ENCODE measurements at places on chromosomes 5 and 9.

DNA sequence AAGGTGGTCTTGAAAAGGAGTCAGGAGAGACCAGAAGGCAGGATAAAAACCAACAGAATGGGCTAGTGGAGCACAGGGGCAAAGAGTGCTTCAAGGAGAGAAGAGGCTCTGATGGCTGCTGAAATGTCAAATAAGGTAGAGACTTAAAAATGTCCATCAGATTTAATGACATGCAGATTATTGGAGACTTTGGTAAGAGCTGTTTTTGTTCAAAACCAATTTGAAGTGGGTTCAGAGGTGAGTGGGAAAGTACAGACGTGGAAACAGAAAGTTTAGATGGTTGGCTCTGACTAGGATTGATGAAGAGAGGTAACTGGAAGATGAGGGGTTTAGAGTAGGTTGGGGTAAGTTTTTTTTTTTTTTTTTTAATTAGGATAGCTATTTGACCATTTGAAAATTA is 14.1 kb downstream of the SLC25A46 start:
- no peak for DNase-seq

- no peak for DNase-seq
Measured at GRCh38 chr5:54601411-54602230, 84.1 kb downstream of the SNX18 start.

DNA sequence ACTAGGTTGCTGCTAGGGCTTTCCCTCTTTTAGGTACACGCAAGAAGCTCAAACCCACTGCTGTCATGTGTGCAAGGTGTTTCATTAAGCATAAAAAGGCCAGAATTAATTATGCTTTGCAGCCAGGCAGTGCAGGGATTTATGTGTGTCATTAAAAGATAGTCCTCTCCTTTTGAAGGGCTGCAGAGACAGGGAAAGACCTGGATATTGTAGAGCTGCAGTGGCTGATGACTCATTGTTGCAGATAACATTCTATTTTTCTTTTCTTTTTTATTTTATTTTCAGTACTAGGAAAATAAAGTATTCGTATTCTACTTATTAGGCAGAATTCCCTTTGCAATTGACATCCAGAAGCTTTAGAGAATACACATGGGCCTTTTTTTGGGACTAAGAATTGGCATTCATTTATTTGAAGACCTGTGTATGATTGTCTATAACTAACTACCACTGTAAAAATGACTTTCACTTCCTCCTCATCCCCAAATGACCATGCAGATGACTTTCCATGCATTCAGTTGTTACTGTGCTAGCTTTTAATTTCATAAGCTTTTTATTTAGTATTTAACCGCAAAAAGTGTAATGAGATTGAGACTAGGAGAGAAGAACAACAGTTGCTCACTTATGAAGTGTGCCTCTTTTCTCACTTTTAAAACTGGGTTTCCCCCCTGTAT is 113.0 kb downstream of the PAM start:
- no peak for DNase-seq

GRCh38 chr9:121577166-121577565 is 74.3 kb upstream of the DAB2IP start:
- DNase-seq, result no peak

DNA sequence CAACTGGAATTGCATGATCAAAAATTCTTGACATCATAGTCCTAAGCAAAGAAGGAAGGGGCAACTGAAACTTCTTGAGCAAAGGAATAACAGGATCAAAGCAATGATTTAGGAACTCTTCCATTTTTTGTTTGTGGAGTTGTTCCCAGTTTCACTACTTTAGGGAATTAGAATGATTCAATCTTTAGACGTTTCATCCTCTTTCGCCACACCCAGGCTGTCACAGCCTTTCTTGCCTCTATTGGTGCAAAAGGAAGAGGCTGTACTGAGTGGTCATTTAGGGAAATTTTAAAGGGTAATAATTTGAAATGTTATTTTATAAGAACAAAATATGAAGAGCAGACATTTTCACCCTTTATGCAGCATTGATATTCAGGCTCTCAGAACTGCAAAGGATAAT is 1026.0 kb upstream of the ARRDC3 start:
- no peak for DNase-seq

GRCh38 chr9:96009690-96010472 is 134.4 kb downstream of the ERCC6L2 start:
- no peak for DNase-seq

DNA sequence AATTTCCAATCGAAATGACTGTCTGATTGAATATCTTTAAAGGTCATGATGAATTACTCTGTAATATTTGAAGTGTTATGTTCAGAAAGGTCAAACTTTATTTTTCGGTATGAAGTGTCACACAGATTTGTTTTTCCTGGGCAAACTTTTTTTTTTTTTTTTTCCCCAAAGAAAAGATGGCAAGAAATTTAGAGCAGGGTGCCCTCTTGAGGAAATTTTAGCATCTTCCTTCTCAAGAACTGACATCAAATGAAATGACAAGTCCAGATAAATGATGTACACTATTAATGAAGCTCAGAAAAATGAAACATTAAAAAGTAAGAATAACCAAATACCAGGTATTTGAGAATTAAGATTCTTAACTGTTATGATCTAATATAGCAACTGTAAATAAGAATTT is 123.6 kb downstream of the INVS start:
- DNase-seq, result no peak

GRCh38 chr9:124766326-124766725 is 4.8 kb downstream of the NR6A1 start:
- DNase-seq, result no peak

DNA sequence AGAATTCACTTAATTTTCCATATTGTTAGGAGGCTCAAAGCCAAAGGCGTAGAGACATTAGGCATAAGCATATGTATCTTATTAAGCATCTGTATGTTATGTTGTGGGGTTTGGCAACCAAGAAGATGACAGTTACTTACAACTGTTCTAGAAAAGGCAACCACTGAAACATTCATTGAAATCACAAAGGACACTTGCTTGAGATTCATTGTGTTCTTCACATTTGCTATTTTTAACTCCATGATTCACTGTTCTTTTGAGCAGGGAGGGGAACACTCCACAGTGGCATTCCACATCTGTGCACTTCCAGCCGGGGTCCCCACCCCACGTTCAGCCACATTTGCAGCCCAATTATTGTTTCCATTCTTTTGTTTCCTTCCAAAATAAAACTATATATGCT is 107.1 kb downstream of the PALM2AKAP2 start:
- no peak for DNase-seq

DNA sequence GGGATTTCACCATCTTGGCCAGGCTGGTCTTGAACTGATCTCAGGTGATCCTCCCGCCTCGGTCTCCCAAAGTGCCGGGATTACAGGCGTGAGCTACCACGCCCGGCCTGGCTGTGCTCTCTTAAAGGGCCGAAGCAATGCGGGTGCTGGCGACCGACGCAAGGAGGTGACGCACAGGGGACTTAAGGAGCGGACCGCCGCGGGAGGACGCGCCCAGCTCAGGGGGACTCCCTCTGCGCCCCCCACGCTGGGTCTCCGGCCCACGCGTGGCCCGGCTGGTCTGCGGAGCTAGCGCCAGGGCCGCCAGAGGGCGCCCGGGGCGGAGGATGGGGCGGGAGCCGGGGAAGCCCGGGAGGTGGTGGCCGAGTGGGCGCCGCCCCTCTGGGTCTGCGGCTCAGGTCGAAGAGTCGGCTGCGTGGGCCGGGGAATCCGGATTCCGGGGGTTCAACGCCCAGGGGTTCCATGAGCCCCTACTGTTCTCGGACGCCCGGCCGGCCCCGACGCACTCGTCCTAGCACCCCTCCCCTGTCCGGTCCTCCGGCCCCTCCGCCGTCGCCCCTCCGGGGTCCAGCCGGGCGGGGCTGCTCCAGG is 502 bp upstream of the CERCAM start:
- peak; percentile 9 for DNase-seq

GRCh38 chr5:134878403-134878802 is 4.2 kb downstream of the TXNDC15 start:
- DNase-seq, result no peak

- DNase-seq, result no peak
Measured at GRCh38 chr9:135994501-135995192, 33.5 kb upstream of the UBAC1 start.

- DNase-seq, result no peak
Measured at GRCh38 chr5:16048132-16048531, 131.5 kb downstream of the MARCHF11 start.

DNA sequence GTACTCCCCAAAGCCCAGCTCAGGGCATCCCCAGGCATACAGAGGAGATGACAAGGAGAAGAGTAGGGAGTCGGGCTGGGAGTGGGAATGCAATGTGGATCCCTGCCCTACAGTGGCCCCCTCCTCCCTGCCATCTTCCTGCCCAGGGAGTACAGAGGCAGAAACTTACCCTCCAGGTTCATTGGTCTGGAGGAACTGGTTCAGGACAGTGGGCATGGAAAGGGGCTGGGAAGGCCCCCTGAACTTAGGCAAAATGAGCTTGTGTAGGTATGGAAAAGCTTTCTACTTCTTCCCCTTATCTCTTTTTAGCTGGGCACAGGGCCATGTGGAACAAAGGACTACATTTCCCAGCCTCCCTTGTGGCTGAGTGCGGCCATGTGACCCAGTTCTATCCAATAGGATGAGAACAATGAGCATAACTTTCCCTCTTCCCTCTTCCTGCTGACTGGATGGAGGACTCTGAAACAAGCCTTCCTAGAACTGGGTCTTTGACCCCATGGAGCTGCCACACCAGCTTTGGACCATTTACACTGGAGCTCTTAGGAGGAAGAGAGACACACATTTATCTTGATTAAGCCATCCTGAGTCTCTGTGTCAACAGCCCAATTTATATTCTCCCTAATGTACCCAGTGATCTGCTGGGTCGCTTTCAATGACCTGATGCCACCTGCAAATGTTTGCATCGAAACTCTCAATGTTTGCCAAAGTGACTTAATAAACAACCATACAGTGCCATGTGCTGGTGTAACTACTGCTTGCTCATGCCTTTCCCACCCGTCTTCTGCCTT is 25.0 kb upstream of the HMCN2 start:
- DNase-seq, result no peak
